ENCODE measurements at places on chromosomes 7 and 10.

- DNase-seq, result no peak
Observed at GRCh38 chr10:132258423-132258822, 49.3 kb downstream of the STK32C start.

DNA sequence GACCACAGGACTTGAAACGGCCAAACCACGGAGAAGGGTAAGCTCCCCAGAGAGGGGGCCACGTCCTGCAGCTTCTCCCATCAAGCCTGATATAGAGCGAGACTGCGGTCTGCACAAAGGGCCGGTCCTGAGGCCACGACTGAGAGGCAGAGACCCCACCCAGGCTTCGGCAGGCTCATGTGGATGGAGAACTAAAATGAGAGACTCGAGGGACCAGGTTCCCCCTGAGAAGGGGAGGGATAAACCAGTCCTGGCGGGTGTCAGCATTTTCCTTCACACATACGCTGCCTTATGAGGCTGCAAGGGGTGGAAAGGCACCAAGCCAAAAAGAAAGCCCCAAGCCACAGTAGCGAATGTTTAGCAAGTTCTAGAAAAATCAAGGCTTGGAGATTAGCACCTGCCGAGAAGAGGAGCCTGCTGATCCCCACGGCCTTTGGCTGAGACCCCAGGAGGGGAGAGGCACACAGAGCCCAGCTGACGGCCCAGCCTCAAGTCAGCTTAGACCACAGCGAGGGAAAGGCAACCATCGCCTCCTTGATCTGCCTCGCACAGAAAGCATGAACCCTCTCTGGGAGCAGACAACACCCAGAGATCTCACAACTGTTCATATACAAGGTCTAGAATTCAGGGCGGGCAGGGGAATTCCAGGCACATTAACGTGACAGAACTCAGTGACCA lies 92.6 kb upstream of the RNF32 start:
- DNase-seq, result no peak

GRCh38 chr10:34584164-34584563 lies 230.9 kb downstream of the PARD3 start:
- DNase-seq, result no peak

GRCh38 chr10:69527961-69528360 lies 45.3 kb downstream of the NEUROG3 start:
- no peak for DNase-seq

GRCh38 chr7:19701471-19701870 lies 7.4 kb downstream of the POLR1F start:
- DNase-seq, result peak; percentile 36
